Heart left ventricle (tissue), 16 donors: ENCODE measurements at places on chromosomes 3 and 15. TPM values are rescaled to one million over a fixed set of nuclear protein-coding genes. Genes with fewer than 3 reads are reported as not detected.
A peak's percentile ranks its signal among the peaks of the same experiment; 100 is the strongest.

GRCh38 chr3:168865022-168865551, 769.4 kb upstream of the GOLIM4 start:
- DNase-seq, result no peak

DNA sequence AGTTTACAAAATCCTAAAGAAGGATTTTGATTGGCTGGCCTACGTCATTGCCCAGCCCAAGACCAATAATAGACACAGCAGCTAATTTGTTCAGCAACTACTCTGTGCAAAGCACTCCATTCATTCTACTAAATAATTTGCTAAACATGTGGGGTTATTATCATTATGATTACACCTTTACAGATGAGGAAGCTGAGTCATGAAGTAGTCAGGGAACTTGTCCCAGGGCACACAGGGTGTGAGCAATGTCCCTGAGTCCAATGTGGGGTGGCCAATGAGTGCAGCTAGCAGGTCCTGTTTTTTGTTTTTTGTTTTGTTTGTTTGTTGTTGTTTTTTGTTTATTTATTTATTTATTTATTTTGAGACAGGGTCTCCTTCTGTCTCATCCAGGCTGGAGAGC, 183.6 kb downstream of the ABHD5 start:
- DNase-seq, result no peak

- peak; percentile 81 for DNase-seq
These were observed at the start of gene MTHFS for GRCh38 chr15:79896634-79897379. Gene MTHFS (minus strand): TSS chr15:79897014. CDS start chr15:79896988, 26 bp downstream.

DNA sequence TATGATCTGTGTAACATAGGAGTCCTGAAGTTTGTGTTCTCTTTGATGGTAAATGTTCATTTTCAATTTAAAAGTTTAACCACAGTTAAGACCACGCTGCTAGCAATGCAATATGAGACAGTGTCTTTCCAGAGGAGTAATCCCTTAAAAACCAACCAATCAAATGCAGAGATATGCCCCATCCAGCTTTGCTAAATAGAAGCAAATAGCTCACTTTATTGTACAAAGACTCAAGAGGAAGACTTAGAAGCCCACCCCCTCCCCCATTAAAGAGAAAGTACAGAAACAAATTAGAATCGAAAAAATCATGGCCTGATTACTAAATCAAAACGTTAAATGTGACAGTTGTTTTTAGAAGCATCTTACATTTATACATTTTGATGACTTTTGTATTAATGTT, 2.1 kb upstream of the ANP32A start:
- DNase-seq, result no peak

DNA sequence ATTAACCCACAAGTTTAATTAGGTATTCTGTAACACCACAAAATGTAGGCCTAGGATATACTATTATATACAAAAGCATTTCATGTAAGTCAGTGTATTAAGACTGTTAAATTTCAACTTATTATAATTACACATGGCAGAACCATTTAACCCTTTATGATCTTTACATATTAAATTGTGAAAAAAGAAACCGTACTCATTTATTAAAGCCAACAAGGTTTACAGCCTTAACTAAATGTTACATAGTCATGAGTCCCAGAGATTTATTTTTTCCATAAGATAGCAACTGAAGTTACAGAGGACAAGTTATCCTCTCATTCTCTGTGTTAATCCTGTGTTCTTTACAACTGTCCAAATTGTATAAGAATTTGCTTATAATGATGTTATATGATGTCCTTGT, 615.8 kb upstream of the AGTR1 start:
- DNase-seq, result no peak

GRCh38 chr3:9088441-9089353, 125.4 kb upstream of the RAD18 start:
- no peak for DNase-seq

The ECE2 gene
- not detected for total RNA-seq

The TNK2 gene
- 13.5 TPM for total RNA-seq

The RETNLB gene
- not detected for total RNA-seq

The FGD5 gene
- 21.0 TPM for total RNA-seq

The ZNF80 gene
- total RNA-seq, result not detected

The ALDH1L1 gene
- 50.6 TPM for total RNA-seq
